ENCODE measurements at places on chromosomes 11 and 22. TPM values are rescaled to one million over a fixed set of nuclear protein-coding genes. Genes with fewer than 3 reads are reported as not detected.

GRCh38 chr11:20367313-20367948 lies 3.9 kb downstream of the HTATIP2 start:
- DNase-seq, result no peak

DNA sequence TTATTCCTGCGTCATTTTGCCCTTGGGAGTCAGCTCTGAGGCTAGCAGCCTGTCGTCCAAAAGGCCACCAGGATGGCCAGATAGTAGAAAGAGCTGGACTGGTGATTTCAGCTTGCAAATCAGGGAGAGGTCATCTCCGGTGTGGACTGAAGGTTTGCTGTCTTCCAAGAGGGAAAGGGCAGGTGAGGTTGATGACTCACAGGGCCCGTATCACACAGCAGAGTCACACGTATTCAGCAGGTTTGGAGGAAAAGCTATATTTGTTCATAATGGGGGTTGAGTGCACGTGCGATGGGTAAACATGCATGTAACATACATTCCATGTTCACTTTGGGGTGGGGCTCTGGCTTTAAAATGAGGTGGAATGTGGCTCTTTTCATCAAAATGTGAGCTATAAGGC lies 25.6 kb downstream of the MRPL21 start:
- DNase-seq, result no peak

DNA sequence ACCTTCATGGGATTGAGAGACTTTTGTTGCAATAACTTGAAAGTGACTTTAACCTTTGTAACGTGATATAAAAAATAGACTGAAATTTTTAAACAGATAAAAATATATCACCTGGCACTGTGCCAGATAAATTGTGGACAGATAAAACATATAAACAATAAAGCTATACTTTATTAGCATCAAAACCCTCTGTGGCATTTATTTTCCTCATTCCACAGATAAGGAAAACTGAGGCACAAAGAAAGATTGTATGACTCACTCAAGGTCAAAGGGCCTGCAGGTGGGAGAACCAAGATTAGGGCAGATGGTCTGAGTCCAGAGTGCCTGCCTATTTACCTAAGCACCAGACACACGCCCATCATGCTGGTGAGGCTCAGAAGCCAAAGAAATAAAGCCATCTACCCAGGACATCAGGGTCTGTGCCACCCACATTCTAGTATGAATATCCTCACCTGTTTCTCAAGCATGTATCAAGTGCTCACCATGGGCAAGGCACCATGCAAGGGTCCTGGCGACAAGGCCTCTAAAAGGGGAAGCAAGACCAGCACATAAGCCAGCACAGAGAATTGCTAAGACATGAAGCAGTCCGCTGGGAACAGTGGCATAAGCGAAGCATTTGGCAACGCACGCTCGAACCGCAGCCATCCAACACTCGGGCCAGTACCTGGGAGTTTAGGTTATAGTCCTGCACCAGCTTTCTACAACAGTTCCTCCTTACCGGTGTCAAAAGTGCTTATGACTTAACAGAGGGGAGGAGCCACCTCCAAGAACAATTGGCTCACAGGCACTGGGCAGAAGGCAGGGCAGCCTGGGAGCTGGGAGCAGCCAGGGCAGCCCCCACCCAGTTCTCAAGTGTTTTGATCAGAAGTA lies 17.6 kb downstream of the MYH9 start:
- DNase-seq, result no peak

GRCh38 chr11:134751766-134752165 lies 339.7 kb upstream of the B3GAT1 start:
- DNase-seq, result no peak

GRCh38 chr11:64185175-64185692 lies 737 bp upstream of the STIP1 start:
- peak; percentile 61 for DNase-seq

DNA sequence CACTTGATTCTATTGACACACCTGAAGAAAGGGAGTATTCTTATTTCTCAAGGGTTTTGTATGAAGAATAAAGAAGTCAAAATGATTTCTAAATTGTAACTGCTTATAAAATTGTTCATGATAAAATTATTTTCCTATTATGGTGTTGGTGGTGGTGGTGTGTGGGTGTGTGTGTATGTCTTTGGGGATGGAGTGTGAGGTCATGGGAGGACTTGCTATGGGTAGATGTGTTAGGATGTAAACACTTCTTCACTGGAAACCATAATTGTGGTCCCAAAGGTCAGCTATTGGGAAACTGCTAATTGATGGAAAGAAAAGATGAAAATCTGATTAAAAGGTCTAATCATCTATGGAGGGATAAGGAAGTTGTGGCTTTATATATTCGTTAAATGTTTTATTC lies 5.1 kb downstream of the TRIM22 start:
- DNase-seq, result no peak

GRCh38 chr11:8963569-8964323 lies 496 bp downstream of the TMEM9B start:
- peak; percentile 55 for DNase-seq

DNA sequence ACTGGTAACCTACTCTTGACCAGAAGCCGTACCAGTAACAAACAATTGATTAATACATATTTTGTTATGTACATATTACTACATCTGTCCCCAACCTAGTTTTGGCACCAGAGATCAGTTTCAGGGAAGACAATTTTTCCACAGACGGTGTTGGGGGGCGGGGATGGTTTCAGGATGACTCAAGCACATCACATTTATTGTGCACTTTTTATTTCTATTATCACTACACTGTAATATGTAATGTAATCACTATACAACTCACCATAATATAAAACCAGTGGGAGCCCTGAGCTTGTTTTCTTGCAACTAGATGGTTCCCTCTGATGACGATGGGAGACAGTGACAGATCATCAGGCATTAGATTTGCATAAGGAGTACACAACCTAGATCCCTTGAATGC lies 15.5 kb downstream of the DGCR8 start:
- no peak for DNase-seq

- DNase-seq, result no peak
Measured at GRCh38 chr11:94326947-94327346, 22.6 kb downstream of the IZUMO1R start.

DNA sequence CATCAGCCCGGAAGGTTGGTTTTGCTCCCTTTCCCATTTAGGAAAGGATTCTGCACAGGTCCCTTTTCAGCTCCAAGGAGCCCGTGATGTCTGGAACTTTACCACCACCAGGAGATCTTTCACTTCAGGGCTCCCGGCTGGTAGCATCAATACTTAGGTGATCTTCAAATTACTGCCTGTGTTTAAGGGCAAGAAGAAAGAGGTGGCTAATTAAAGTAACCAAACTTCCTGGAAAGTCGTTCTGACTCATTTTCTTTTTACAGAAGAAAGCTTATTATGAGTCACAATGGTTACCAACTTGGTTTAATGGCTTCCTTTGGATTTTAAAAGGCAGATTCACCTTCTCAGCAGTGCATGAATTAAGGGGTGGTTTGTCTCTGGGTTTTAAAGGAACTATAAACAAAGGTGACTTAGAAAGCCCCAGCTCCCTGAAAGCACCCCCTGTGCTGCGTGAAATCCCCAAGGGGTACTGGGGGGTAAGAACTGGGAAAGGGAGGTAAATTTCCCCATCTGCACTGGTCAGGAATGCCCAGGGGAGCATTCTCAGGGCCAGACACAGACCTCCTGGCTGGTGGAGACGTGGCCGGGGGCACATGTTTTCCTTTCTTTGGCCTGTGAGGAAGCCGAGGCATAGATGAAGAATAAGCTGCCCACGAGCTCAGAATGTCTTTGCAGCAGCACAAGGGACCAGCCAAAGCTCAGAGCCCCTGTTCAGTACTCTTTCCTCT lies 8.8 kb downstream of the POU2F3 start:
- DNase-seq, result no peak

DNA sequence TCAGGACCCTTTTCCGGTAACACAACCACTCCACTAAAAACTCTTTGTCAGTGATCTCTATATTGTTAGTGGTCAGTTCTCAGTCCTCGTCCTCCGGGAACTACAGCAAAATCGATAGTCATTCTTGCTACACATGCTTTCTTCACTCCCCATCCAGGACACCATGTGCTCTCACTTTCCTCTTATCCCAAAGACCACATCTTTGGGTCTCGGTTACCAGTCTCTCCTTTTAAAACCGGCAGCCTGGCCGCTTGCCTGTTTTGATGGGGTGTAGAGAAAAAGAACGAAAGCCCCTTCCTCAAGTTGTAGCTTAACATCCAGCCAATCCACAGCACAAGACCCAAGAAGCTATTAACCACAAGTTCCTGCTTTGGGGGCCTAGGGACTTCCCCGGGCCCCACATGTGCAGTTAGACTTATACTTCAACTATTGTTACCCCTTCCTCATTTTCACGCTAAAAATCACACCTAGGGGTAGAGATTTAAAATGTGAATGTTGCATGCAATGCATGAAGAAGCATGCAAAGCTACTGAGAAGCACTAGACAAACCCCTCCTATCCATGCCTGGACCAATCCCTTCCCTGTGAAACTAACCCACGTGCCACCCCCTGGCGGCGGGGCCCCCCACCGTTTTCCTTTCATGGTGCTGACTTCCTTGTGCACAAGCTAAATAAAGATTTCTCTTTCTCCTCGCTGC lies 1.5 kb upstream of the TOLLIP start:
- no peak for DNase-seq

- DNase-seq, result no peak
Measured at GRCh38 chr11:118699506-118700220, 20.2 kb upstream of the TREH start.

GRCh38 chr11:11789735-11790369 lies 51.9 kb upstream of the USP47 start:
- no peak for DNase-seq

DNA sequence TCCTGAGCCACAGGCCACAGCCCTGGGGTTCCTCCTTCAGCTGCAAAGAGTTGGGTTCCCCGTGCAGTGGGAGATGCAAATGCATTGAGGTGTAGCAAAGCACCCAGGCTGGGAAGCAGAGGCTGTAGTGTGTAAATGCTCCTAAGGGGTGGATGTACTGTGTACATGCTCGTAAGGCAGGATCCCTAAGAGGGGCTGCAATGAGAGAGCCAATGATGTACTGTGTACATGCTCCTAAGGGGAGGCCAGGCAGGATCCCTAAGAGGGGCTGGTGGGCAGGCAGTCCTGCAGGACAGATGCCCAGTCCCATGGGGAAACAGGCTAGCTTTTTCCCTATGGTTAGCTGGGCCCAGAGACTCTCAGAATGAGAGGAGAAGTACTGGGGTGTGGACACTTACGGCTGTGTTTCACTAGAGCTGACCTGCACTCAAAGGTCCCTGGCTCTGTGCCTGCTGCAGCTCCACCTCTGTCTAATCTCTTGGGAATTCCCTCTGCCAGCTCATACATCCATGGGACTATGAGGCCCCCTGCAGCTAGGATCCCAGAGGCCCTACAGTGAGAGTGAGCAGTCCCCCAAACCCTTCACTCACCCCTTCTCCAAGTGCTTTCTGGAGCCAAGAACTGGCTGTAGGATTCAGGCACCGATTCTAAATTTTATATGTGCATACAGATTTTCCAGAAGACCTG lies 261.9 kb upstream of the LUZP2 start:
- DNase-seq, result no peak

GRCh38 chr11:26286472-26287066 lies 45.4 kb upstream of the ANO3 start:
- no peak for DNase-seq

GRCh38 chr11:119808407-119809185 lies 79.6 kb upstream of the NECTIN1 start:
- no peak for DNase-seq

The UBQLN3 gene
- polyA plus RNA-seq, result not detected

The SOX10 gene
- 3.8 TPM for polyA plus RNA-seq

The OR8B4 gene
- not detected for polyA plus RNA-seq

The CHID1 gene
- polyA plus RNA-seq, result 123 TPM

The RASL10A gene
- polyA plus RNA-seq, result not detected

The FAM83F gene
- polyA plus RNA-seq, result 2.2 TPM

The FBLN1 gene
- 194 TPM for polyA plus RNA-seq
